Colonic mucosa (tissue), 4 donors: ENCODE measurements at places on chromosomes 16 and 17. TPM values are rescaled to one million over a fixed set of nuclear protein-coding genes. Genes with fewer than 3 reads are reported as not detected.

Gene GUCY2D
- total RNA-seq: 0.21 TPM

Gene SLC5A11
- total RNA-seq: 0.79 TPM

DNA sequence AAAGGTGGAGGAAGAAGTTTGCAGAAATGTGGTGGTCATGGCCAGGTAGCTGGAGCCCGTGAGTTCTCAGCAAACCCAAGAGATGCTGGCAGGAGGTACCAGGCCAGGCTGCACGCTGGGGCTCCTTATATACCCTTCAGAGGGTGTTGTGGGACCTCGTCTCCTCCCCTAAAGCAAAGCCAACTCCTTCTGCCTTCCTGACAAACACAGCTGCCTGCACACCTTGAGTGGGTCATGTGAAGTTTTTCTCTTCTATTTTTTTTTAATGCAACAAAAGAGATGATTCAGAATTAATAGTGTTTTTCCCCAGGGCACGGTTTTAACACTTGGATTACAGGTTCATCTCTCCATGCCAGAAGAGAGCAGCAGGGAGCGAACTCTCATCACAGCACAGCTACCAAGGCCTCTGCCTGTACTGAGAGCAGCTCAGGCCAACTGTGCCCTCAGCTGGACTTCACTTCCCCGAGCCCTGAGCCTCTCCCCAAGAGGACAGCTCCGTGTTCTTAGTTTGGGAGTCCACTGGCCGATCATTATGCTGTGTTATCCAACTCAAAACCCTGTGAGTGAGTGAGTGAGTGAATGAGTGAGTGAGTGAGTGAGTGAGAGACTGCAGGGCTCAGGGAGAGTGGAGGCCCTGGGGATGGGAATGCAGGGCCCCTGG is at the start of gene KRT15:
Gene KRT15 (minus strand): TSS at position 102 of the 661 bp plus-strand sequence. CDS start 63 bp downstream, at position 39.
- DNase-seq: no peak

DNA sequence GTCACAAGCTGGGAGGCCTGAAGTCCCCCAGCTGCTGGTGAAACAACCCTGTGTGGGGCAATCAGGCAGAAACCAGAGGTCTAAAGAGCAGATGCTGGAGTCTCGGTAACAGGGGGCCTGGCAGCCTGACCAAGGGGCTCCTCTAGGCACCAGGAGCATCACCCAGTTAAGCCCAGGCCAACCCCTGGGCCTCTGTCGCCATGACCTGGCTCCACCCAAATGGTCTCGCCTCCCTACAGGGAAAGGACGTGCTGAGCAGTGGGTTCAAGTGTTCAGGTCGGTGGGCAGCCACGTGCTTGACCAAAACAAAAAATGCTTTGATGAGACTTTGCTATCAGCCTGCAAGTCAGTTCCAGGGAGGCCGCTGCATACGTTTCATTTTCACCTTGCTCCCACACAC is 240.3 kb downstream of the ZNF423 start:
- DNase-seq: no peak

Gene ITGAD
- total RNA-seq: not detected

DNA sequence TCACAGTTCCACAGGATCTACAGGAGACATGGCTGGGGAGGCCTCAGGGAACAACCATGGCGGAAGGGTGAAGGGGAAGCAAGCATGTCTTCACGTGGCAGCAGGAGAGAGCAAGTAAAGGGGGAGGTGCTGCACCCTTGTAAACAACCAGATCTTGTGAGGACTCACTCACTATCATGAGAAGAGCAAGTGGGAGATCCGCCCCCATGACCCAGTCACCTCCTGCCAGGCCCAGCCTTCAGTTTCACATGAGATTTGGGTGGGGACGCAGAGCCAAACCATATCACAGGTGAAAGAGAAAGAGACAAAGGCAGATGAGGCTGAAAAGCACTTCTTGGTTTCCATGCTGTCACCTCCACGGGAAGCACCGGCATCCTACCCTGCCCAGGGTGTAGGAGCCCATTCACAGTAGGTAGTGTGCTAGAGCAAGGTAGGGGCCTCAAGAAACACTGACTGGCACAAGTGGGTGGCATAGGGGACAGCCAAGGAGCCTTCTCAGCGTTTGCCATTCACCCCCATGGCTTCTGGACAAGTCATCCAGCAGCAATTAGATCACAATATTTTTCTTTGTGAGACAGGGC is 6.6 kb downstream of the NARF start:
- no peak for DNase-seq

- no peak for DNase-seq
These were observed 477.9 kb downstream of the SOX9 start for GRCh38 chr17:72598695-72599094.

Gene PDILT
- not detected for total RNA-seq

- DNase-seq: no peak
These were observed 198.4 kb upstream of the SOX9 start for GRCh38 chr17:71922439-71922838.
